Psoas muscle (tissue), 8 donors: ENCODE measurements at places on chromosomes 1 and 21. TPM values are rescaled to one million over a fixed set of nuclear protein-coding genes. Genes with fewer than 3 reads are reported as not detected.

Gene UBE4B
- total RNA-seq: 48.5 TPM

Gene EMC1
- total RNA-seq: 38.5 TPM

DNA sequence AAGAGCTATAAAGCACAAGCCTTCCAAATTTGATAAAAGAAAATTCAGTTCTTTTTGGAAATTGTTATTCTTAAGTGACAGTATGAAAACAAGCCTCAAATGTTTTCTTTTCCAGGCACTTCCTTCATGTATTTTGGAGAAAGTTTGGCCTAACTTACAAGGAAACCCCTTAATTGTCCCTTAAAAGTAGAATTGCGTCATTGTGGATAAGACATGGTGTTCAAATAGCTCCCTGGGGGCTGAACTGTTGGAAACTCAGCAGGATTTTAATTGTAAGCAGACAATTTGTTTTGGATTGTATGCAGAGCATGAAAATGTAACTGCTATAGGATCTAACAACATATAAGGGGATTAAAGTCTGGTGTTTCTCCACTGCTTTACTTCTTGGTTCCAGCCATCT, 35.4 kb upstream of the FGGY start:
- DNase-seq: no peak

Gene PSRC1
- total RNA-seq: 1.7 TPM

GRCh38 chr21:35201288-35201687, 152.2 kb upstream of the RUNX1 start:
- DNase-seq: no peak

DNA sequence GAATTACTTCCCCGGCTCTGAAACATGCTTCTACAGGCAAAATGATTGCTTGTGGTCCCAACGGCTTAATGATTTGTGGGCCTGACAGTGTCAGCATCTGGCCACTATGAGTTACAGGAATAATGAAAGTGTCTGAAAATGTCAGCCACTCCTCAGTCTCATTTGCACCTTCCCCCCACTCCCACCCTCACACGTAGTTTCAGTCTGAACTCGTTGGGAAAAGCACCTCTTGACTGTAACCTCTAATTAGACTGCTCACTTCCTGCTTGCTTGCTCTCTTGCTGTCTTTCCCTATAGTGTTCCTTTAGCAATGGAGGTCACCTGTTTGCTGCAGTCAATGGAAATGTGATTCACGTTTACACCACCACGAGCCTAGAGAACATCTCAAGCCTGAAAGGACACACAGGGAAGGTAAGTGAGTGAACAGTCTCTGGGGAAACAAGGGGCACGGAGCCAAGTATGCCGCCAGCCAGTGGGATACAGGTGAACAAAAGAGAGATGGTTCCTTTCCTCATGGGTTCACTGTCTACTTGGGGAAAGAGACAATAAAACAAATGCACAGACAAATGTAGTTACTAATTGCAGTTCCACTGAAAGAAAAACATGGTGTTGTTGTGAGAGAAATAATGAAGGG, 27.1 kb downstream of the CFAP57 start:
- no peak for DNase-seq

Gene KCNN3
- 21.8 TPM for total RNA-seq

Gene AMY2A
- total RNA-seq: not detected

DNA sequence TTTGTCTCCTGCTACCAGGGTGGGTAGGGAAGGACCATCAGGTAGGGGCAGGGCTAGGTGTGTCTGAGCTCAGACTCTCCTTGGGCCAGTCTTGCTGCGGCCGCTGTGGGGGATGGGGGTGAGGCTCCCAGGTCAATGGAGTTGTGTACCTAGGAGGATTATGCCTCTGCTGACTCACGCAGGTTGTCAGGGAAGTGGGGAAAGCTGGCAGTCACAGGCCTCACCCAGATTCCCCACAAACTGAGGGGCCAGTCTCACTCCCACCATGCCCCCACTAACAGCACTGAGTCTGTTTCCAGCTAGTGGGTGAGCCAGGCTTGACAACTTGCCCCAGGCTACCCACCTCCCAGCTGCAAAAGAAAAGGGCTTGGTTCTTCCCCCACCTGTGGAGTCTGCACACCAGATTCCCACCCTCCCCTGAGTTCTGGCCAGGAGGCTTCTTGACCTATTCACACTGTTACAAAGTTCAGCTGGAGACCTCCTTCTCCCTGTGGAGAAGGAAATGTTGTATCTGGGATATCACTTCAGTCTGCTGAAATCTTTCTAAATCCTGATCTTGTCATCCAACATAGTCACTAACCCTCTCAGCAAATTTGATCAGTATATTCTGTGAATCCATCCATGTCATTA, 69.2 kb upstream of the GJA8 start:
- no peak for DNase-seq

DNA sequence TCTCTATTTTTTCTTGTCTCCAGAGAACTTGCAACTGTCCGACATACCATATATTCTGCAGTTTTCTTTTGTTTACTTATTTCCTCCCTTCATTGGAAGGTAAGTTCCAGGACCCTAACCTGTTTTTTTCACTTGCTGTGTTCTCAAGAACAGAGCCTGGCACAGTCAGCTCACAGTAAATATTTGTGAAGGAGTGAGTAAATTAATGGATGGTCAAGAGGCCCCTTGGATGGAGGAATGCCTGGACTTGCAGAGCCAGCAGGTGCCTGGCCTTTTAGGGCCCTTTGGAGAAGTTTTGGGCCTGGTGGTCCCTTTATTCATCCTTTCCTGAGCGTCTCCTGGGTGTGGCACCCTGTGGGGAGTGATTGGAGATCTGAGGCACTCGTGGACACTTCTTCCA, 182.1 kb upstream of the POU3F1 start:
- DNase-seq: no peak

DNA sequence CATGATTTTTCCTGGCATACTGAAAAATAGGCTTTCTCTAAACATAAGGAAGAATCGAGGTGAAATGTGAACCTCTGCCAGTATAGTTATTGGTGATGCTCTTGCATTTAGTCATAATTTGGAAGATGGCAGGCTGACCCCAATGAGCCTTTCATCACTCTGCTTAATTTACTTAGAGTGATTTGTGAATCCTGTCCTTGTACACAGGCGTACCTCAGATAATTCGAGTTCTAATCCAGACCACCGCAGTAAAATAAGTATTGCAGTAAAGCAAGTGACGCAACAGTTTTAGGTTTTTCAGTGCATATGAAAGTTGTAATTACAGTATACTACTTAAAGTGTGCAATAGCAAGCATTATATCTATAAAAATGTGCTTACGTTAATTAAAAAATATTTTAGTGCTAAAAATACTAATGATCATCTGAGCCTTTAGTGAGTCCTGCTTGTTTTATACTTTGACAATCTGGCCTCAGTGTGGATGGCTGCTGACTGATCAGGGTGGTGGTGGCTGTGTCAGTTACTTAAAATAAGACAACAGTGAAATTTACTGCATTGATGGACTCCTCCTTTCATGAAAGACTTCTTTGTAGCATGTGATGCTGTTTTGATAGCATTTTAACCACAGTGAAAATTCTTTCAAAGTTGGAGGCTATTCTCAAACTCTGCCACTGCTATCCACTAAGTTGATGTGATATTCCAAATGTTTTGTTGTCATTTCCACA, 1.7 kb downstream of the PKNOX1 start:
- DNase-seq: no peak

- DNase-seq: no peak
These were observed 9.8 kb downstream of the TMEM35B start for GRCh38 chr1:34975338-34975737.

DNA sequence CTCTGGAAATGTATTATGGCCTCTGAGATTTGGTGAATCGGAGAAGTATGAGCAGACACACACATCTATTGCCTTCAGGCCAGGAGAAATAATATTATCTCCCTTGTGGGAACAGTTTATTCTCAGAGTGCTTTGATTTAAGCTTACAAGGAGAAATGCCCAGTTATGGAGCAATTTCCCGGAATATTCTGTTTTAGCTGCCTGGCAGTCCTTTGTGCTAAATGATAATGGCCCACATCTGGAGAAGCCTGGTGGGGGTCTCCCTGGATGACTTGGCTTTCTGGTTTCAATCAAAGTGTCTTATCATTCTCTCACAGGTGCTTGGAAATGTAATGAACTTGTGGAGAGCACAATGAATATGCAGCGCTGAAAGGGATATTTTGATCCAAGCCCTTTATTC, 389.6 kb upstream of the USP24 start:
- no peak for DNase-seq

DNA sequence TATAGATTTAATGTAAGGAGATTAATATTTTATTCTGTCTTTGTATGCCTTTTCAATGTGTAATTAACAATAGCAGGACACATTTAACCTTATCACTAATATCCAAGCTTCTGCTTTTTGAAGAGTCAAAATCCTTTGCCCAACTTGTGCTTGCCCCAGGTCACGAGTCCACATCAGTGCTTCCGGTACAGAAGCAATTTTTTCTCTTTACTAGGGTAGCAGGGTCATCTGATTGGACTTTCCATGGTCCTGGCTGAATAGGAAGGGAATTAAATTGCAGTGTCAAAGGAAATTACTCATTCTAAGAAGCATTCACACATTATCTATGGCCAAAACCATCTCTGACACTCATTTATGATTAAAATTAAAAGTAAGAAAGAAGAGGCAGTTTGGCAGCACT, 460.5 kb upstream of the ADGRL2 start:
- DNase-seq: no peak

Gene CDC7
- total RNA-seq: 0.40 TPM

GRCh38 chr1:85681087-85681486, 27.1 kb downstream of the ZNHIT6 start:
- DNase-seq: no peak

- no peak for DNase-seq
These were observed 46.5 kb upstream of the LRRC52 start for GRCh38 chr1:165497069-165498013.

Gene IGSF21
- total RNA-seq: 0.52 TPM

DNA sequence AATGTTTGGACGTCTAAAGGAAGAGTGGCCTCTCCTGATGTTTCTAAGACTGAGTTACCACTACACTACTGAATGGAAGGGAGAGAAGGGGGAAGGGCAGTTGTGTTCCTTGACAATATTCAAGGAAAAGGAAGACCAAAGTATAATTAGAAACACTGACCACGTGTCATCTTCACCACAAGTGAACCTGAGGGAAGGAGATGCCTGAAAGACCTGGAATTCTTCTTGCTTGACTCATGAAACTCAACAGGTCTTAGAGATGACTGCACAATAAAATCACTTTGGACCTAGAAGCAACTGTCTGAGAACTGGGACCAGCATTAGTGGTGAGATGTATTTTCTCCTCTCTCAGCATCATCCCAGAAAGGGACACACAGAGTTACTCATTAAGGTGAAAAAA, 56.7 kb downstream of the PTPN14 start:
- DNase-seq: no peak

Gene MROH9
- total RNA-seq: not detected

Gene ANGPTL7
- 1.4 TPM for total RNA-seq

- DNase-seq: no peak
These were observed 61.3 kb downstream of the CDK18 start for GRCh38 chr1:205565799-205566198.

Gene MR1
- total RNA-seq: 2.2 TPM

GRCh38 chr21:16113052-16113715, 383.4 kb downstream of the USP25 start:
- no peak for DNase-seq

Gene PGD
- total RNA-seq: 39.2 TPM

Gene SVBP
- total RNA-seq: 16.4 TPM

Gene KPRP
- not detected for total RNA-seq

DNA sequence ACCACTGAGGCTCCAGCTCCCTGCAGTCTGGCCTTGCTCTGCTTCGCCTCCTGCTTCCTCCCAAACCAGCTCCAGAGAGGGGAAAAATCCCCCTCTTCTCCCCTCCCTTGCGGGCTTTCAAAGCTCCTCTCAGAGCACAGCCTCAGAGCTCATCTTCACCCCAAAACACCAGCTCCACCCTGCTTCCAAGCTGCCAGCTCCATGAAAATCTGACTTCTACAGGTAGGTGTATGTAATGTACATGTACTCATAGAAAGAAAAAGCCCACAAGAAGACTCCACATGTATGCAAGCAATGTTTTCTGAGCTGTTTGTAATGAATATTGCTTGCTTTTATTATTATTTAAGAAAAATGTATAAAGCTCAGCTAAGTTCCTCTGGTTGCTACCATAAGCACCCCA, 8.4 kb downstream of the SLC41A1 start:
- no peak for DNase-seq
